Stimulated activated CD4-positive, alpha-beta T cell treated with anti-CD3 and anti-CD28 coated beads, Interleukin-15, amount 100 ng/mL, for 1 hour (primary cell): ENCODE measurements at places on chromosomes 4 and X.

DNA sequence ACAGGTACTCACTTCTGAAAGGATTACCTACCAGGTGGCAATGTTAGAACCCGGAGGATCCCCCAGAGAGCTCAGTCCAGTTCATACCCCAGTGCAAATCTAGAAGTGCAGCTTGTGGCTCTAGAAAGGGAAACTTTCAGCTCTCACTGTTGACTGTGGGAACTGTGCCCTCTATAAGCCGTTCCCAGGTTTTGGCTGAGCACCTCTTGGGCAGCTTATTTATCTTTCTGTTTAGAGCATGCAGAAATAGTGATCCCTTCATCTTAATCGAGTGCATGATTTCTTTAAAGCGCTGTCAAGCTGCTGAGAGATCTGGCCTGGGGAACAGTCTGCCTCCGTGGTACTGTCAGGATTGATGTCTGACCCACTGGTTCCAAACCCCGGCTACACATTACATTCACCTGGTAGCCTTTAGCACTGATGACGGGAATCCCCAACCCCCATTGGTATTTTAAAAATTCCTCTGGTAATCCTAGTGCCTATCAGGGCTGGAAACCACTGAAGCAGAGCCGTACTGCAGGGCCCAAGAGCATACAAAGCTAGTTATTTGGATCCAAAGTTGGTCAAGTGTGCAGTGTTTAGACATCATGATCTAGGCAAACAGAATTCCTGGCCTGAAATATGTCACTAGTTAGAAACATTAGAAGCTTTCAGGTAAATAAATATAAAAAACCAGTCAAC lies 103.2 kb downstream of the KLHL8 start:
- DNase-seq, result no peak

DNA sequence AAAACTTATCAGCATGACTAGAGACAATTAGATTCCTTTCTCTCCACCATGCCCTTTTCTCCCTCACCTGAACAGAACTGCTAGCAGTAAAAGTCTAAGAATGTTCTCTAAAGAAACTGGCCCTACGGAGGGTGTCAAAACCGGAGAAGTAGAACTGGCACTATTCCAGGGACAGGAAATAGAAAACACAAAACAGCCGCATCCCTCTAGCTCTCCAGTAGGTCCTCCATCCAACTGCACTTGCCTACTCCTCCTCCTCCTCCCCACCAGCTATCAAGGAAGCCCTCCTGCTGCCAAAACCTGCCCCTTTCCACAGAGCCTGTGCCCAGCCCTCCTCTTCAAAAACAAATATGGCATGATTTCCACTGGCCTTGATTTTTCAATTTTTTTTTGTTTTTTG lies 28.4 kb downstream of the FUNDC1 start:
- DNase-seq, result no peak

- DNase-seq, result no peak
Measured at GRCh38 chr4:100895556-100896197, 377.9 kb upstream of the EMCN start.

GRCh38 chr4:140718241-140718952 lies 37.8 kb downstream of the TBC1D9 start:
- DNase-seq, result no peak

GRCh38 chrX:40083120-40083978 lies 14.4 kb downstream of the BCOR start:
- DNase-seq, result no peak

GRCh38 chrX:97252111-97252510 lies 368.4 kb downstream of the RPA4 start:
- DNase-seq, result no peak

DNA sequence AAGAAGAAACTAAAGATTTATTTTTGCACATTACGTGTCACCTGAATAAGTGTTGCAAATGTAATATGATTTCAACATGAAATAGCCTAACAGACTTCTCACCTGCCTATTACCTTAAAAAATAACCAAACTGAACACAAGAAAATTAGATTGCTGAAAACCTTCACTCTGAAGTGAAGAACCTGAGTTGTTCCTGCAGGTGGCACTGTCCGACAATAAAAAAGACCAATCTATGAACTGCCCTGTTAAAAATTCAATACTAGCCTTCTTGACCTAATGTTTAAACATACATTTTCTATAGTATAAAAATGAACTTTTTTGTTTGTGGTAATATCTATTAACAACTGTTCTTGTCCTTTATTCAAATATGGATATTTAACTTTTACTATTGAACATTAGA lies 69.2 kb upstream of the PNPLA4 start:
- DNase-seq, result no peak

DNA sequence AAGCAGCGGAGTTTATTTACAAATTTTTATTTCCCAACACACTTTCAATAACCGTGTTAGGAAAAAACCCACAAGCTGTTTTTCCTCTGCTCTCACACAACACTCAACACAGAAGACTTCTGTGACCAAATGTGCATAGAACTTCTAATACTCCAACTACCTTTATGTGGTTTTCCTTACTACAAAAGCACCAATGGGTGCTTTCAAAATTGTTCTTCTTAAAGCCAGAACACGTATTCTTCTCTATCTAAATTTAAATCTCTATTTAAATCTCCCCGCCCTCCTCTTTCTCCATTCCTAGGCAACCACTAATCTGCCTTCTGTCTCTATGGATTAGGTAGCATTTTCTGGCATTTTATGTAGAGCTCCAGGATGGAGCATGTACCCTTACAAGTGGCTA lies 90.0 kb downstream of the SHROOM2 start:
- no peak for DNase-seq

DNA sequence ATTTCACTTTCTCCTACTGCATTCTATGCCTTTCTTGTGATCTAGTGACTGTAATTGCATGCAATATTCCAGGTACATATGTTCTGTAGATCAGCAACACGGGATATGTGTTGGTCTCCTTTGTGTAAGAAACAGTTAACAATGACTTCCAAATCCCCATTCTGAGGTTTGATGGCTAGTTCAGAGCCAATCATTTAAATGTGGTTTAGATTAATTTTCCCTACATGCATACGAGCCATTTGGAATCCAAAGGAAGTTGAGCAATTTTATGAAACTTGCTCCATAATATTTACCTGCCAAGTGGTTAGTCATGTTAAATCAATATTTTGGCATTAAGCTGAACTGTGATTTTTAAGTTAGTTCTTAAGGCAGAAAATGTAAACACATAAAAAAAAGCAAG lies 172.8 kb upstream of the DCAF12L2 start:
- no peak for DNase-seq

- DNase-seq, result no peak
Measured at GRCh38 chrX:38112566-38112965, 106.2 kb downstream of the SYTL5 start.

DNA sequence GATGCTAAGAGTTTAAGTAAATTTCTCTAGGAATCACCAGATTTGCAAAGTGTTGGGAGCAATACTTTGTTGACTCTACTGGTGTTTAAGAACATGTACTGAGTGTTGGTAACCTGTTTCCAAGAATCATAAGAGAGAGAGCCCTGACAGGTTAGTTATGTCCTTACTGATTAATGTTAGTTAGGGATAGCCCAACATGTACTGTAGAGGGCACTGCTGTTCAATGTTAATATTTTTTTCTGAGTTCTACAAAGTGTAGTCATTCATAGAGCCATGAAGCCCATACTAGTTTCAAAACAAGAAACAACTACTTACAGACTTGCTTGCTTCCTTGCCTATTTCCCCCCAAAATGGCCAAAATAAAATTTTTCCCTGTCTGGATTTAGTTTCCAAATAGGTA lies 11.9 kb downstream of the TMPRSS11D start:
- DNase-seq, result no peak

- DNase-seq, result no peak
Measured at GRCh38 chrX:155148724-155149537, 67.3 kb upstream of the VBP1 start.

- no peak for DNase-seq
Measured at GRCh38 chr4:87067124-87067885, 132.5 kb downstream of the AFF1 start.

DNA sequence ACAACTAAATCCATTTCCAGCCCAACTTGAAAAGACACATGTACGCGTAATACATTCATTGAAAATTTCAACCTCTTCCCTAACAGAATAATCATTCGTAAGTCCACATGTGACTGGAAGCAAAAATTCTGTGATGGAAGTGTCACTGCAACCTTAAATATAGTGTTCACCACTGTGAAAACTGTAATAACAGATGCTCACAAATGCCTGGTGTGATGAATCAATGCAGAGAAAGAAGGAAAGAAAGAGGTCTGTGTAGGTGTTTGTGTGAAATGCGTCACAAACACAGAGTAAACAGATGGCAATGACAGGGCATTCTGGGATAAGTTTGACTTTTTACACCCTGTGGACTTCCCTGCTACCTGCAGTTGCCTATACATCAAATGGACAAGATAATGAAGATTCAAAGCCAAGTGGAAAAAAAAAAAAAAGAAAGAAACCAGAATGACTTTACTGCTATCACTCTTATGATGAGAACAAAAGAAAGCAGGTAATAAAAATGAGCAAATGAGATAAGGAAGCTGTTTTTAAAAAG lies 123.3 kb downstream of the EPHA5 start:
- no peak for DNase-seq

DNA sequence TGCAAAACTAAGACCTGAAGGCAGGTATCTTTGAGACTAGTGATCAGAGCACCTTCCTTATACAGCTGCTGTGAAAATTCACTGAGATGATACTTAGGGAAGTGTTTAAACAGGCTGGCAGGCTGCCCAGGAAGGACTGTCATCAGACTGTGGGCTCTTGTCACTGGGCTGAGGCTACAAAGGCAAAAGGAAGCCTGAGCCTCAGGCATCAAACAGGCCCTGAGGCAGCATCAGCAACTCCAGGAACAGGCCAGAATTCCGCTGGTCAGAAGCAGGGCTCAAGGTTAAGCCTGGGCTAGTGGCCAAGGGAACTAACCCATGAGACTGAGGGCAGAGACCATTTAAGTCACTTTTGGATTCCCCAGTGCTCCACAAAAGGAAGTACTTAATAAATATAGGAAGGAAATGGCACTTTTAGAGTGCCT lies 12.8 kb downstream of the PJA1 start:
- DNase-seq, result no peak

GRCh38 chr4:38313175-38313574 lies 350.8 kb upstream of the KLF3 start:
- DNase-seq, result no peak

DNA sequence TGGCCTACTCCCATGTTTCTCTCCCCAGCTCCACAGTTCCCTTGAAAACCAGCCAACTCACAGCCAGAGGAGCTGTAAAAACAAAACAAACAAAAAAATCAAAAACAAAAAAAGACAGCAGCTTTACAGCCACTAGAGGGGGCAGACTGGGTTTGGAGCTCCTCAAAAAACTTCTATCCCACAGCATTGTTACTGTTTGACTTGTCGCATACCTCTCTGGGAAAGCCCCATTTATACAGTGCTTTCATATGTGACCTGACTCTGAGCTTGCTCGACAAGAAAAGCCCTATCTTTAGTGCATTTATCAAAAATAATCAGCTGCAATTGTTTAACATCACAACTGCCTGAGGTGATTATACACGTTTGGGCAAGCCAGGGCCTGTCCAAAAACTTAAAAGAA lies 21.6 kb downstream of the TSPAN6 start:
- DNase-seq, result no peak
